ENCODE measurements at places on chromosomes 6 and 20.

GRCh38 chr20:1415667-1416468 lies 23.0 kb upstream of the FKBP1A start:
- no peak for DNase-seq

- DNase-seq: no peak
Observed at GRCh38 chr6:125339653-125340052, 37.9 kb upstream of the HDDC2 start.

DNA sequence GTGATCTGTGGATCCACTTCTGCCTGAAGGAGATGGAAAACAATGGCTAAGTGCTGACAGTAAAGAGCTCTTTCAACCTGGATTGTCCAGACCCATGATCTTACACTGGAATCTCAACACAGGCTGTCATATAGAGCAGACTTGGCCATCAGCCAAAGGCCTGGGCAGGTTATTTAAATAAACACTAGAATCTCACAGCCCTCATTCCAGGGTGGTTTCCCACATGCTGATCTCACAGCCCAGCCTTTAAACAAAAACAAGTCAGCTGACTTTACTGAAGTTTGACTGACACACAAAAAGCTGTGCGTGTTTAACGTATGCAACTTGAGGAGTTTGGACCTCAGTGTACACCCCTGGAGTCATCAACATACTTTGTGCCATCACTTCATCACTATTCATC lies 28.4 kb downstream of the SYNDIG1 start:
- no peak for DNase-seq

DNA sequence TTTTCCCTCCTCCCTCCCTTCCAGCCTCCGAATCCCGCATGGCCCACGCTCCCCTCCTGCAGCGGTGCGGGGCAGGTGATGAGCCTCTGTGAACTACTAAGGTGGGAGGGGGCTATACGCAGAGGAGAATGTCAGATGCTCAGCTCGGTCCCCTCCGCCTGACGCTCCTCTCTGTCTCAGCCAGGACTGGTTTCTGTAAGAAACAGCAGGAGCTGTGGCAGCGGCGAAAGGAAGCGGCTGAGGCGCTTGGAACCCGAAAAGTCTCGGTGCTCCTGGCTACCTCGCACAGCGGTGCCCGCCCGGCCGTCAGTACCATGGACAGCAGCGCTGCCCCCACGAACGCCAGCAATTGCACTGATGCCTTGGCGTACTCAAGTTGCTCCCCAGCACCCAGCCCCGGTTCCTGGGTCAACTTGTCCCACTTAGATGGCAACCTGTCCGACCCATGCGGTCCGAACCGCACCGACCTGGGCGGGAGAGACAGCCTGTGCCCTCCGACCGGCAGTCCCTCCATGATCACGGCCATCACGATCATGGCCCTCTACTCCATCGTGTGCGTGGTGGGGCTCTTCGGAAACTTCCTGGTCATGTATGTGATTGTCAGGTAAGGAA lies at the start of gene OPRM1:
Gene OPRM1, plus strand, starts transcription at position 10 of the 612 bp plus-strand sequence. Its CDS starts 305 bp downstream, at position 315.
- peak; percentile 97 for DNase-seq

DNA sequence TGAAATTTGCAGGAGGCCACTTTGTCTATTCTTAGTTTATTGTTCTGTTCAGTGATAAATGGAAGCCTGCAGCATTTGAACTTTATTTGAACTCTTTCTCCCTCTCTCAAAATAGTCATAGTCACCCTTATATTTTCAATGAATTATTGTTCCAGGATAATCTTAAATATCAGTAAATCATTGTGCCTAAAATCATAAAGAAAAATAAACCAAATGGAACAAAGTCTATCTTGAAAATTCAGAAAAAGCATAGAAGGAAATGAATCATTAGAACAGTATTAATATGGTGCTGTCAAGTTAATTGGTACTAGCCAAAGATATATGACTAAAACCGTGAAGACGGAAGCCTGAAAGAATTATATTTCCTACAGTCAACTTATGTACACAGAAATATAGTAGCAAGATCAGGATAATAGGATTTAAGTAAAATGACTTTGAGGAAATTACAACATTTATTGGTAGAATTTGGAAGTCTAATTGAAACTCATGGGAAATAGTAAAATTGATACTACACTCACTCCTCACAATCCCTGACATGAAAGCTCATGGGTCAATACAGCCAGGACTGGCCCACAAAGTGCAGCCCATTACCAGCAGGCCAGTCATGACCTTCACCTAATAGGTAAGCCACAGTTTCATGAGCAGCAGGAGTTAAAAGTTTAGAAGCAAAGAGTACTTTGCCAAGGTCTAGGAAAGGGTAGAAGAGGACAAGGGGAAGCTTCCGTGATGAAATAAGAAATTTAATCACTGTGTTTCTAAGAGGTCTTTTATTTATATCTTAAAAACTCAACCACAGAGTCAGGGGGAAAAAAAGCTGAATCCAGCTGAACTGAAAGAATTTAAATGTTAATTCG lies 119.9 kb upstream of the ENPP5 start:
- DNase-seq: no peak

GRCh38 chr20:4457566-4458543 lies 263.9 kb upstream of the PRND start:
- no peak for DNase-seq

DNA sequence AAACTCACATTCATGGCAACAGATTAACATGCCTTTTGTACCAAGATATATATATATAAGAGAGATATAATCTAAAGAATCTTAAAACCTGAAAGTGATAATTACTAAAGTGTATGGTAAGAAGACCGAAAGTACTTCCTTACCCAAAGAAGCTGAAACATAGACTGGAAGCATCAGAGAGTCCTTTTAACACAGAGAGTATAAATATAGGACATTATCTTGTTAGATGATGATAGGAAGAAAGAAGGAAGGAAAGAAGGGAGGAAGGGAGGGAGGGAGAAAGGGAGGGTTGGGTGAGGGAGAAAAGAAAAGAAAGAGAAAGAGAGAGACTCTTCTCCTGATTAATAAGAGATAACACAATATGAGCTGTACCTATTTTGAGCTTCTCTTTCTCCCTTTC lies 68.2 kb downstream of the PHIP start:
- no peak for DNase-seq

GRCh38 chr20:47212606-47213207 lies 143.8 kb downstream of the ZMYND8 start:
- DNase-seq: no peak

DNA sequence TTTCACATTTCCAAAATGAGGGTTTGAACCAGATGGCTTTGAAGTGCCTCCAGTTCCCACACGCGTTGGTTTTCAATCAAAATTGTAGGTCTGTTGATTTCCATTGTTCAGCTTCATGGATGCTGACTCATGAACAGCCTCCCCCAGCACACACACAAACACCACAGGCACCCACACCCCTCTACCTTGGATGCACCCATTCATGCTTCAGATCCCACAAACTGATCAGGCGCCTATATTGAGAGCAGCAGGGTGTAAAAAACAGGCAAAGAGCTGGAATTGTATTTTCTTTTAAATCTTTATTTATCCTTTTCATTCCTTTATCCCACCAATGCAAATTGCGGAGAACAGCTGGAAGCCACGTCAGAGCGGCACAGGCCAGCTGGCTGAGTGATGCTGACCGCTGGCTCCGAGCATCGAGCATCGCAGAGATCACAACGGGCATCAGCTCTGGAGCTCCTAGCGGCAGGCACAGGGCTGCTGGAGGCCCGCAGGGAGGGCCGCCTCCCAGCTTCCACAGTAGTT lies 29.3 kb upstream of the TBC1D7 start:
- DNase-seq: no peak

DNA sequence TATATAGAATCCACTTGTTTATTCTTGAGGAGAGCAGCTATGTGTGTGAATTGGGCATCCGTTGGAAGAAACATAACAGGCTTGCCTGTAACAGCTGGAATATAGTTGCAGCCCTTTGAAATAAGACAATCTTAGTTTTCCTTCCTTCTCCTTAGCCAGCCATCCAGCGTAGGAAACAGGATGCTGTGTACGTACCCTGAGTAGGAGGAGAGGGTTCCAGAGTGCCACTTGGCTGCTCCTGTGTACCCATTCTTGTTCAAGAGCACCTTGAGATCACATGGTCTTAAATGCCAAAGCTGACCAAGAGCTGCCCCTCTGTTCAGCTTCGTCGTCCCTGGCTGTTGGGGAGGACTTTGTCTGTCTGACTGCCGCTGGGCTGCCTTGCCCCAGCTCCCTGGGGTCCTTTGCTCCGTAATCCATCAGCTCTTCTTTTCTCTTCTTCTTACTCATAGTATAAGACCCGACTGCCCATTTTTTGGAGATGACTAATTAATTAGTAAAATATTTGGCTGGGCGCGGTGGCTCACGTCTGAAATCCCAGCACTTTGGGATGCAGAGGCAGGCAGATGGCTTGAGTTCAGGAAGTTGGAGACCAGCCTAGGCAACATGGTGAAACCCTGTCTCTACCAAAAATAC lies 49.0 kb downstream of the RREB1 start:
- no peak for DNase-seq

DNA sequence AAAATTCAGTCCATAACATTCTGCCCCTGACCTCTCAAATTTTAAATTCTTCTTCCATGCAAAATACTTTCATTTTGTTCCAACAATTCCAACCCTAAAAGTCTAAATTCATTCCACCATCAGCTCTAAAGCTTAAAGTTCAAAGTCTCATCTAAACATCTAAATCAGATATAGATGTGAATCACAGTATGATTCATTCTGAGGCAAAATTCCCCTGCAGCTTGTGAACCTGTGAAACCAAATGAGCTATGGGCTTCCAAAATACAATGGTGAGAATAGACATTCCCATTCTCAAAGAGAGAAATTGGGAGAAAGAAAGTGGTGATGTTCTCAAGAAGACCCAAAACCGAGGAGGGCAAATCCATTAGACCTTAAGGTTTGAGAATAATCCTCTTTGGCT lies 309.8 kb downstream of the HIVEP2 start:
- no peak for DNase-seq

GRCh38 chr6:163793011-163793983 lies 378.8 kb downstream of the QKI start:
- no peak for DNase-seq

- DNase-seq: no peak
Observed at GRCh38 chr6:15527838-15528617, 134.8 kb downstream of the DTNBP1 start.

GRCh38 chr6:148179786-148180185 lies 162.9 kb upstream of the SASH1 start:
- no peak for DNase-seq

GRCh38 chr6:21912151-21912832 lies 318.7 kb downstream of the SOX4 start:
- no peak for DNase-seq

DNA sequence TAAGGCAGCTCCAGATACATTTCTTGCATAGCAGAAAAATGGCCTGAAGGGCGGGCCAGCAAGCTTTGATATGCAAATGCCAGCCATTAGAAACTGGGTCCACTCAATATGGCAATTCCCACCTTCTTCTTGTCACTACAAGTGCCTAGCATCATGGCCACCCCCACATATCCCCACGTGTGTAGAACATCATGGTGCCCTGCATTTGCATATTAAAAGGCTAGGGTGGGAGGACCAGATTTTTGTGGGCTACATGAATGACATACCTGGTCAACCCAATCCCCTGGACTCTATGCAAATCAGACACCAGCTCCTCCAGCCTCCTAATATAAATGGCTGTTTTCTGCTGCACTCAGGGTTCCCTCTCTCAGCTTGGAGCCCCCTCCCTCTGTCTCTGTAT lies 31.7 kb downstream of the PLN start:
- no peak for DNase-seq

DNA sequence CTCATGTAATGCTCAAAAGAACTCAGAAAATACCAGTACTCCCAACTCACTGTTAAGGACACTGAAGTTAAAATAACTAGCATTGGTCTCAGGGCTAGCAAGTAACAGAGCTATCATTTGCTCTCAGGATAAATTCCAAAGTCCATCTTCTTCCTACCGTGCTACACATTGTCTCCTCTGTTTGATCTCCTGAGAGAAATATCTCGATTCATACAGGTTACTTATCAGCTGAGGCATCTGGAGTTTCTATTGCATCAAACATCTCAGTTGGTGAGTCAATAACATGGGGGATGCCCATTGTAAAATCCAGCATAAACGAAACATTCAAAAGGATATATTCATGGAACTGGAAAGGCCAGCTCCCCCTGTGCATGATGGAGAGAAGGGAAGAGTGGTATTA lies 147.4 kb downstream of the BACH2 start:
- no peak for DNase-seq

GRCh38 chr20:37850724-37851355 lies 52.1 kb upstream of the VSTM2L start:
- no peak for DNase-seq

DNA sequence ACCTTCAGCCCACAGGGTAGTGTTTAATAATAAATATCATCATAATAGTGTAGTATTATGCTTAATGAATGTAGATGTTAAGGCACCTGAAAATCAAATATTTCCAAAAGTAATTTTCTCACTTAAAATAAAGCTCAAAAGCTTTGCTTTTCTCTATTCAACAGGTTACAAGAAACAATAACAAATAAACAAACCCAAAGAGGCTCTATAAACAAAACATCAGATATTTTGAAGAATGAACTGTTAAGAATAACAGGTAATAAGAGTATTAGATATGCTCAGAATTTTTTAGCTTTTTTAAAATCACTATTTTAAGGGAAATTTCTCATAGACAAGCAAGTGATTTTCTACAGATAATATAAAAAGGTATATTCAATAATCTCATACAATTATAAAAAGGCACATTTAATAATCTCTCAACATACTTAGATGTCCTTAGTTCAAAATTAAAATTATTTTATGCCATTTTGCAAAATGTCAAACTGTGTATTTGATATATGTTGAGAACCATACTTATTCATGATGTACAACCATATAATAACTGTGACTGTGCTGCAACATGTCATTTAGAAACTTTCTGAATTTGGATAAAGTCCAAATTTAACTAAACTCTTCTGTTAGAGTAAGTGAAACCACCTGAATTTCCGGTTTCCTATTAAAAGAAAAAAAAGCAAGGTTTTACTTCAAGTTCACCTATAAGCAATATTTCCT lies 35.8 kb downstream of the PHIP start:
- DNase-seq: no peak

All from nephron progenitor cell (in vitro differentiated cells).